T-helper 17 cell (primary cell): ENCODE measurements at places on chromosomes 4 and X.

- no peaks in the 10 kb centered on the region for H3K27me3 ChIP-seq
- no peak overlapping the region for H3K4me3 ChIP-seq
- peaks cover 25% of the 10 kb centered on the region for H3K4me1 ChIP-seq
- H3K27ac ChIP-seq: peak overlapping the region; percentile 37
- no peak for DNase-seq
These were observed 20.8 kb downstream of the ARHGEF6 start for GRCh38 chrX:136759968-136760367.

- H3K36me3 ChIP-seq: no peaks in the 10 kb centered on the region
- H3K4me1 ChIP-seq: no peaks in the 10 kb centered on the region
- H3K27me3 ChIP-seq: no peaks in the 10 kb centered on the region
- H3K27ac ChIP-seq: no peak overlapping the region
- no peak for DNase-seq
- H3K4me3 ChIP-seq: no peak overlapping the region
These were observed 190.6 kb downstream of the CPXCR1 start for GRCh38 chrX:88937616-88938015.

GRCh38 chr4:163172647-163173046 lies 6.0 kb upstream of the NAF1 start:
- no peak for DNase-seq
- peaks cover 26% of the 10 kb centered on the region for H3K27me3 ChIP-seq
- no peak overlapping the region for H3K27ac ChIP-seq

DNA sequence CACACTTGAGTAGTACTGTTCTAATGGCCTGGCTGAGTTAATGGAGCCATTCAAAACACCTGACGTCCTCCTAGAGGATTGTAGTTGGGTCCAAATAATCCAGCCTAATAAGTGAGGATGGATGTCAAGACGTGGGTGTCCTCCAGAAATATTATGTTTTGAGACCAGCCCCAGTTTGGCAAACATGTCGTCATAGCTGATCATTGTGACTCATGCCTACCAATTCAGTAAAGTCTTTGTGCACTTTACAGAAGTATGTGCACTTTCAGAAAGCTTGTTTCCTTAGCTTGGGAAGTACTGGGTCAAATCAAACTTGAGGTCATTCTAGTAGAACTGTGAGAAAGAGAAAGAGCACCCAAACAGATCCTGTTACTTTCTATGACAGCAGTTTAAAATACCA lies 37.6 kb upstream of the GLRA2 start:
- no peaks in the 10 kb centered on the region for H3K27me3 ChIP-seq
- H3K4me3 ChIP-seq: no peak overlapping the region
- H3K4me1 ChIP-seq: peaks cover 3% of the 10 kb centered on the region

DNA sequence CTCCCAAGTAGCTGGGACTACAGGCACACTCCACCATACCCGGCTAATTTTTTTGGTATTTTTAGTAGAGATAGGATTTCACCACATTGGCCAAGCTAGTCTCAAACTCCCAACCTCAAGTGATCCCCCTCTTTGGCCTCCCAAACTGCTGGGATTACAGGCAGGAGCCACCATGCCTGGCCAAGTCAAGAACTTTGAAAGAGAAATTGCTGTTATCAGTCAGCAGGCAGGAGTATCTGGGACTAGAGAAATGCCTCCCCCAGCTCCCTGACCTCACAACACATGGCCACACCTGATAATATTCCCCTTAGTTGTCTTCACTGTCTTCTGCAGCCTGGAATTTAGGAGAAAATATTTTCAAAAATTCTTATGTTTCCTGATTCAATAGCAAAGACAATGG lies 7.4 kb downstream of the TXK start:
- H3K4me1 ChIP-seq: peaks cover 60% of the 10 kb centered on the region
- no peak for DNase-seq
- no peaks in the 10 kb centered on the region for H3K27me3 ChIP-seq
